Psoas muscle (tissue), 8 donors: ENCODE measurements at places on chromosomes 12 and 14. TPM values are rescaled to one million over a fixed set of nuclear protein-coding genes. Genes with fewer than 3 reads are reported as not detected.

DNA sequence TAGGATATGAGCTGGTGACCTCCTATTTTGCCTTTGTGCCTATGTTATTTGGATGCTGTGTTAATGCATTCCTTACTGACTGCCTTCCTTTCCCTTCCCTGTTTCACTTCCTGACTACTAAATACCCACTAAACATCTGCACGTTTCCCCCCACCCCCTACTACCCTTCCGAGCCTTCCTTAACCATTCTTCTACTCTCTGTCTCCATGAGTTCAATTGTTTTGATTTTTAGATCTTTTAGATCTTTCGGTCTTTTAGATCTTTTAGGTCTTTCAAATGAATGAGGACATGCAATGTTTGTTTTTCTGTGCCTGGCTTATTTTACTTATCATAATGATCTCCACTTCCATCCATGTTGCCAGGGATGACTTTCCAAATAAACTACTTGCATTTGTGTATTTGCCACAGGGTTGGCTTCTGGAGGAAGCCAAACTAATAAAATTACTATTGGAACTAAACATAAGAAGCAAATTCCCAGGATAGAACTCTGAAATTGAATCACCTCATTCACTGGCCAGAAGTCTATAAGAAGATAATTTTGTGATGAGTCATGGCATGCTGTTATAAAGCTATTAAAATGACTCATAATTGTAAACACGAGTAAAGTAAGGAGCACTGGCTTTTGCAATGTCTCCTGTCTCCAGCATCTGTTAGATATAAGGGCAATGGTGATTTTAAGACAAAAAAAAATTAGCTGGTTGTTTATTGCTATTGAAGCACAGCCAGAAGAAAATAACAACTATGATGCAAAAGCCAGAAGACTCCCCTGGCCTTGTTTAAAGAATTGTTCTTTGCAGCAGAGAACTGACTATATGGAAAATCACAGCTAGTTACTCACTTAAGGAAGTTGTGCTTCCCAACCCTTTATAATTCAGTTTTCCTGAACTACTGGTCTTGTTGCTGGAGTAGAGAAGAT is 586.3 kb downstream of the LRFN5 start:
- H3K36me3 ChIP-seq = no peaks in the 10 kb centered on the region
- no peaks in the 10 kb centered on the region for H3K27me3 ChIP-seq
- no peaks in the 10 kb centered on the region for H3K4me1 ChIP-seq
- no peak for DNase-seq

DNA sequence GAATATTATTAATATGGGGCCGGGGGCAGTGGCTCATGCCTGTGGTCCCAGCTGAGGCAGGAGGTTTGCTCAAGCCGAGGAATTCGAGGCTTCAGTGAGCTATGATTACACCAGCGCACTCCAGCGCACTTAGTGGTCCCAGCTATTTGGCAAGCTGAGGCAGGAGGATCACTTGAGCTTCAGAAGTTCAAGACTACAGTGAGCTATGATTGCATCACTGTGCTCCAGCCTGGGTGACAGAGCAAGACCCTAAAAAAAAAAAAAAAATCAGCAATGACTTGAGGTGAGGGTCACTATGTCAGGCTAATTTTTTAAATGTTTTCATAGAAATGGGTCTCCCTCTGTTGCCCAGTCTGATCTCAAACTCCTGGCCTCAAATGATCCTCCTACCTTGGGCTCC is 243.4 kb downstream of the RBM19 start:
- H3K4me1 ChIP-seq = no peaks in the 10 kb centered on the region
- H3K4me3 ChIP-seq = no peak overlapping the region
- H3K27me3 ChIP-seq = no peaks in the 10 kb centered on the region
- no peak overlapping the region for H3K27ac ChIP-seq
- H3K36me3 ChIP-seq = no peaks in the 10 kb centered on the region
- DNase-seq = no peak

ZDHHC22 gene
- not detected for total RNA-seq

DNA sequence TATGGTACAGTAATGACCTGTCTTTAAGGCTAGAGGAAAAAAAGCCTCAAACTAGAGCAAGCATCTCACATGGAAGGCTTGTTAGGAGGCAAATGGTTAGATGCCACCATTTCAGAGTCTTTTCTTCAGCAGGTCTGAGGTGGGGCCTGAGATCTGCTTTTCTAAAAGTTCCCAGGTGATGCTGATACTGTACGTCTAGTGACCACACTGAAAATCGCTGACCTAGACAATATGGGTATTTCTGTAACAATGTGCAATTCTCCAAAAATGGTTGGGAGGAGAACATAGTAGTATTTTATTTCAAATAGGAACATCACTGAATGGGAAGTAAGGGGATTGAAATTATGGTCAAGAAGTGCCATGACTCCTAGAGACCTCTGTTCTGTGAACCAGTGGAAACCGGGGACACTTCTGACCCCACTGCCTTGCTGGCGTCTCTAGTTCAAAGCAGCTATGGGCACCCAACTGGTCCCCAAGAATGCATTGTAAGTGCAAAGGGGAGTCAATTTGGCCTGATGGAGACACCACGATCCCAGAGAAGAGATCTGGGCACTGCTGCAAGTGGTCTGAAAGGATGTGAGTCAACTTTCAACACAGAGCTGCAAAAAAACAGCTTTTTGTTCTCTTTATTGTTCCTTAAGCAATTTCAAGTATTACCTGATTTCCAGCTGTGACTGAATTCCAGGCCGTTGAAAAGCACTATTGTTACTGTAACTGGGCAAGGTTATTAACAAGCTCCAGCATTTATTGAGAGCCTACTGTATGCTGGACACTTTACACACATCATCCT is 54.4 kb upstream of the PLEKHG7 start:
- no peak overlapping the region for H3K4me3 ChIP-seq
- no peaks in the 10 kb centered on the region for H3K4me1 ChIP-seq
- DNase-seq = no peak
- no peaks in the 10 kb centered on the region for H3K27me3 ChIP-seq
- no peak overlapping the region for H3K27ac ChIP-seq
- no peaks in the 10 kb centered on the region for H3K36me3 ChIP-seq

DNA sequence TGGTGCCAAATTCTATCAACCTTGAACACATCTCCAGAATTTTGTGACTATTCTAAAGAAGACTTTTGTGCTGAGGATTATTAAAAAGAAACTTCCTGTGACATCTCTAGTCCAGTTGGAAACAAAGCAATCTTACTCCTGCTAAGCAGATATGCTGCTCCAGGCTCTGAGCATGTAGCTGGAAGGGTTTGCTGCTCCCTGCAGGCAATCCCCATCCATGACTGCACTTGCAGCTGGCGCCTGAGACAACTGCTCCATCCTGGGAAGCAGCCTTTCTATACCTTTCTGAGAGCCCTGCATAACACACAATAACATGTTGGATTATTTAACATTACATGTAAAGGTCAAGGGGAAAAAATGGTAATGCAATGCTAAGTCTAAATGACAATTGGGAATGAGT is 105.1 kb downstream of the NDUFA12 start:
- H3K36me3 ChIP-seq = no peaks in the 10 kb centered on the region
- H3K27me3 ChIP-seq = peaks cover 2% of the 10 kb centered on the region
- H3K4me3 ChIP-seq = no peak overlapping the region
- DNase-seq = no peak
- H3K27ac ChIP-seq = no peak overlapping the region
- no peaks in the 10 kb centered on the region for H3K4me1 ChIP-seq

DNA sequence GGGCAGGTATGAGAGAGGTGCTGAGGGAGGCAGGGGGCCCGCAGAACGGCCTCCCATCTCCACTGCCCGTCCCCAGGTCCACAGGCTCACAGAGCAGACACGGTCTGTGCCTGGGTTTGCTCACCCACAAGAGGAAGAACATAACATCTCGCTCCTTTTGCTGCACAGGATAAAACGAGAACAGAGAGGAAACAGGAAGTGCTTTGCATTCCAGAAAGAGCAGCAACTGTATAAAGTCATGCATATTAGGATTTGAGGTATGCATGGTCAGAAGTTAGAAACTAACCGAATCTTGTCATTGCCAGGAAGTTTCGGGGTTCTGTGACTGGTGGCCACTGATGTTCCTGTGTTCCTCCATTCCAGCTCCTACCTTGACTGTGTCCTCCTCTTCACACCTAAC is 25.0 kb downstream of the NTF3 start:
- H3K27me3 ChIP-seq = no peaks in the 10 kb centered on the region
- DNase-seq = no peak
- H3K4me3 ChIP-seq = no peak overlapping the region
- H3K4me1 ChIP-seq = no peaks in the 10 kb centered on the region
- H3K36me3 ChIP-seq = no peaks in the 10 kb centered on the region

DNA sequence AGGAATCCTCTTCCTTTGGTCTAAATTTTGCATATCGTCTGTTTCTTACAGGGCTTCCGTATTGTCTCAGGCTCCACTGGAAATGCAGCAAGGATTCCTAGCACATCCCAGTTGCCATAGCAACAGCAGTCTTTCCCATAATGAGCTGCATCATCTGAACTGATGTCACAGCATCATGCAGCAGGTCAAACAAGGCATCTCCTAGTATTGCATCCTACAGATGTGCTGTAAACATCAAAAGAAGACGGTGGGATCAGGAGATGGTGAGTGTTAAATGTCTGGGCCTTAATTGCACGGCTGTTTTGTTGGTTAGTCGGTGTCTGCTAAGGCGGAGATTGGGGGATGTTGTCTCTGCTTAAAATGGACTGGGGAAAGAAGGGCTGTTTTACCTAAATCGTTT is at the start of gene AKAP6:
AKAP6 (plus strand) TSS at position 153 of the 400 bp plus-strand sequence. CDS start 104,196 bp downstream, outside the sequence.
- no peaks in the 10 kb centered on the region for H3K36me3 ChIP-seq
- H3K27ac ChIP-seq = no peak within 1 kb of the TSS
- H3K4me1 ChIP-seq = peaks cover 12% of the 10 kb centered on the region
- no peak for DNase-seq
- H3K4me3 ChIP-seq = no peak within 1 kb of the TSS

TAS2R19 gene
- total RNA-seq = 0.65 TPM

DNA sequence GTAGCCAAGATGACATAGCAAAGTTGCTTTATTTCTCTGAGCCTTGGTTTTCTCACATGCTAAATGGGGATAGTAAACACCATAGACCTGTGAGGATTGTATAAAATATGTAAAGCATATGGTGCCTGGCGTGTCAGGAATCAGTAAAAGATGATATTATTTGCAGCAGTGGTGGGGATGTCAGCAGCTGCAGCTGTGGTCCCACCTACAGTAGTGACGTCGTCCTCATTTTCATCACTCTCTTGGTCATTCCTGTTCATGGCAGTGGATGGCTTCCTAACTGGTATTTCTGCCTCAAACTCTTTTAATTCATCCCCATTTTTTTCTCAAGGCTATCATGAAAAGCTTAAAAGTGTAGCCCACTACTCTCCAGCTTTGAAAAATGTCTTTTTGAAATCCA is 12.1 kb downstream of the BMAL2 start:
- H3K4me1 ChIP-seq = no peaks in the 10 kb centered on the region
- no peaks in the 10 kb centered on the region for H3K36me3 ChIP-seq
- no peak for DNase-seq

DNA sequence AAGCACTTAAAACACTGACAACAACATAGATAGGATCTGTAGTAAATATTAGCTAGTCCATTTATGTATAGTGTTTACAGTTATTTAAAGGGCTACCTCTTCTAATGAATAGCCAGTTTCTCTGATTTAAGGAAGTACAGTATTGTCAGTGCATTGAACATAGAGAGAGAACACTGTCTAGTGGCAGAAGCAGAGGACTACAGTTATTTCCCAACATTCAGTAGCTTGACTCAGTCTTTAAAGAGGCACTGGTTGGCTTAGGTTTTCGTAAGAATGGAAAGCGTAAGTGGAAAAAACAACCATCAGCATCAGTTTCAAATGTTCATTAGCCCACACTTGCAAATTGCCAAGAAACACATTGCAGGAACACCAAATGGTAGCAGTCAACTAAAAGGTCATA is 125.0 kb upstream of the HMGA2 start:
- H3K4me3 ChIP-seq = no peak overlapping the region
- H3K27me3 ChIP-seq = no peaks in the 10 kb centered on the region
- no peak overlapping the region for H3K27ac ChIP-seq

DNA sequence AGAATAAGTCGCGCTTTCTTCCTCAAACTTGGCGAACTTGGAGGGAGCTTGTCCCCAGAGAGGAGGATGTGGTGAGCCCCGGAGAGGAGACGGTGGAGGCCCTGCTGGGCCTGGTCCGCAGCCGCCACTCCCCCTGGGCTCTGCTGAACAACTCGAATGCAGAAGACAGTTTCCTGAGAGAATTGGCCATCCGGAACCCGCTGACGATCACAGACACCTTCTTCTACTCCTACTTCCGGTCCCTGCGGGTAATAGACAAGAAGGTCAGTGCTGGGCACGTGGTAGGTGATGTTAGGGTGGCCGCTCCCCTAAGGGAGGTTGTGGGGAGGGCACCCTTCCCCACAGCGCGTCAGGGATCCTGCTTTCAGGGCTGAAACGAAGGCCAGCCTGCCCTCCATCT is 1.6 kb downstream of the LRRC43 start:
- no peaks in the 10 kb centered on the region for H3K27me3 ChIP-seq
- DNase-seq = no peak
- H3K4me1 ChIP-seq = no peaks in the 10 kb centered on the region
- no peaks in the 10 kb centered on the region for H3K36me3 ChIP-seq
- no peak overlapping the region for H3K27ac ChIP-seq

RHEBL1 gene
- total RNA-seq = 0.97 TPM

DNA sequence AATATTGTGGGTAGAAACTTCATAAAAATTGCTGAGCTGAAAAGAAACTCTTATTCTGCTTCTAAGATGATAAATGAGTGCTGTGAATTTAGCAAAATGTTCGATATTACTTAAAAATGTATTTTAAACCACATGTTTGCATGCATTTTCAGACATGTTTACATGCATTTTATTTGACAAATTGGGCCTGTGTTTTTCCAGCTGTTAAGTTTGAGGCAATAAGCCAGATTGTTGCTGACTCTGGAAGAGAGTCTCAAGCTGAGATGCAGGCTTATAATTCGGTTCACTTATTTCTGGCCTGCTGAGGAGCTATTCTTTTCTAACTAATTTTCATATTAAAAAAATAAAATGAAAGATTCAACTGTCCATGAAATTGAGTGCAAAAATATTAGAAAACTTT is 110.1 kb downstream of the SYNE2 start:
- H3K27ac ChIP-seq = no peak overlapping the region
- H3K4me3 ChIP-seq = no peak overlapping the region
- no peak for DNase-seq
- no peaks in the 10 kb centered on the region for H3K4me1 ChIP-seq
- H3K36me3 ChIP-seq = no peaks in the 10 kb centered on the region

- no peak for DNase-seq
- no peaks in the 10 kb centered on the region for H3K36me3 ChIP-seq
- H3K27ac ChIP-seq = no peak overlapping the region
- no peaks in the 10 kb centered on the region for H3K27me3 ChIP-seq
Measured at GRCh38 chr12:29398495-29398894, 17.5 kb upstream of the ERGIC2 start.

GRCh38 chr12:121096199-121096798 is 36.4 kb upstream of the P2RX7 start:
- no peaks in the 10 kb centered on the region for H3K4me1 ChIP-seq
- no peak overlapping the region for H3K27ac ChIP-seq
- H3K36me3 ChIP-seq = no peaks in the 10 kb centered on the region

GRCh38 chr14:67267576-67268328 is 26.5 kb downstream of the PALS1 start:
- H3K36me3 ChIP-seq = no peaks in the 10 kb centered on the region
- no peak for DNase-seq
- H3K27me3 ChIP-seq = no peaks in the 10 kb centered on the region
- H3K4me1 ChIP-seq = peaks cover 45% of the 10 kb centered on the region
- H3K27ac ChIP-seq = no peak overlapping the region

GRCh38 chr12:124861492-124861891 is 2.2 kb downstream of the SCARB1 start:
- peak; percentile 76 for DNase-seq
- no peak overlapping the region for H3K27ac ChIP-seq
- no peaks in the 10 kb centered on the region for H3K27me3 ChIP-seq
- no peak overlapping the region for H3K4me3 ChIP-seq

GRCh38 chr14:104993306-104993705 is 7.7 kb downstream of the CLBA1 start:
- no peaks in the 10 kb centered on the region for H3K27me3 ChIP-seq
- H3K4me3 ChIP-seq = no peak overlapping the region
- no peaks in the 10 kb centered on the region for H3K36me3 ChIP-seq
- DNase-seq = no peak

TMEM229B gene
- 0.46 TPM for total RNA-seq
